ENCODE measurements at places on chromosomes 12 and 14.

DNA sequence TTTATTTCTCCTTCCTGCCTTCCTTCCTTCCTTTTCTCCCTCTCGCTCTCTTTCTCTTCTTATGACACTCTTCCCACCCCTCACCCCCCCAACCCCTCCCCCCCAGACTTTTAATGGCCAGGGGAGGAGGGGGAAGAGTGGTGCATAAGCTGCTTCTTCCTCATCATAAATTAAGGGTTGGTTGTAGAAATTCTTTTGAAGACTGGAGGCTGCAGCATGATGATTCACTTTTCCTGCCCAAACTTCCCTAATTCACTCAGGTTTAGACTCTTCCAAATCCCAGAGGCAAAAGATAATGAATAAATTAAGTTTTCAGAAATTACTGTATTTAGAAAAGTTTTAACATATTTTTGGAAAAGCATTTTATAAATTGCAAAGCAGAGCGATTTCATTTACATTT, 58.2 kb downstream of the GRIP1 start:
- DNase-seq = no peak

GRCh38 chr14:68961781-68962584, 17.1 kb downstream of the ACTN1 start:
- DNase-seq = peak; percentile 66

GRCh38 chr14:74414403-74415114, 11.5 kb downstream of the SYNDIG1L start:
- DNase-seq = no peak

DNA sequence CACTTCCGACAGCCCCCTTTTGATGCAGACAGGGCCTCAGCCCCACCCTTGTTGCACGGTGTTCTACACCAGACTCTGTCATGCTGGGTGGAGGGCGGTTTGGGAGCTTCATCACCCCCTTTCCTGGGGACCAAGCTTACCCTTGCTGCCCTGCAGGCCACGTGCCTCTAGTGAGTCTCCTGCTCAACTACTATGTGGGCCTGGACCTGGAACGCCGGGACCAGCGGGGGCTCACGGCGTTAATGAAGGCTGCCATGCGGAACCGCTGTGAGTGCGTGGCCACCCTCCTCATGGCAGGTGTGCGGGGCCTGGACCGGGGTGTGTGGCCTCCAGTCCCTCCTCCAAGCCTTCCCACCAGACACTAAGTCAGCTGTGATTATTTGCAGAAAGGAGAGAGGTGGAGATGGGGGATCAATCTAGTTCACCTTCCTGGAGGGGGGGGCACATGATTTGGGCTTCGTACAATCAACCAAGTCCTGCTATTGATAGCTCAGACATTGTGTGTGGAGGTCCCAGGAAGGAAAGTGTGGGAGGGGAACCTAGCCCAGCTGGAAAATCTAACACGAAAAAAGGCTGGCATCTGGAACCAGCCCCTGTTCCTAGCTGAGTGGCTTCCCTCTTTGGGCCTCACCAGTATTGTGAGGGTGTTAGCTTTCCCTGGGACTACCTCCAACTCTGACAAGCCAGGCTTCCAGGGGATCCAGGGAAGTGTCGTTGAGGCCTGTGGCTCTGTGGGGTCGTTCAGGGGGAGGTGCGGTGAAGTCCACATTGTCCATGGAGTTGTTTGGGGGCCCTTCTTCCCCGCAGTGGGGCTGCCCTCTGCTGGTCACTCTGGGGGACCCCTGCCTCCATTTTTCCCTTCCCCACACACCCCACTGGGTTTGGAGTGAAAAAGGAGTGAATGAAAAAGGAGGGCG, 1.6 kb downstream of the ANKRD33 start:
- no peak for DNase-seq

GRCh38 chr12:54035568-54036264, 2.9 kb downstream of the HOXC5 start:
- DNase-seq = no peak

DNA sequence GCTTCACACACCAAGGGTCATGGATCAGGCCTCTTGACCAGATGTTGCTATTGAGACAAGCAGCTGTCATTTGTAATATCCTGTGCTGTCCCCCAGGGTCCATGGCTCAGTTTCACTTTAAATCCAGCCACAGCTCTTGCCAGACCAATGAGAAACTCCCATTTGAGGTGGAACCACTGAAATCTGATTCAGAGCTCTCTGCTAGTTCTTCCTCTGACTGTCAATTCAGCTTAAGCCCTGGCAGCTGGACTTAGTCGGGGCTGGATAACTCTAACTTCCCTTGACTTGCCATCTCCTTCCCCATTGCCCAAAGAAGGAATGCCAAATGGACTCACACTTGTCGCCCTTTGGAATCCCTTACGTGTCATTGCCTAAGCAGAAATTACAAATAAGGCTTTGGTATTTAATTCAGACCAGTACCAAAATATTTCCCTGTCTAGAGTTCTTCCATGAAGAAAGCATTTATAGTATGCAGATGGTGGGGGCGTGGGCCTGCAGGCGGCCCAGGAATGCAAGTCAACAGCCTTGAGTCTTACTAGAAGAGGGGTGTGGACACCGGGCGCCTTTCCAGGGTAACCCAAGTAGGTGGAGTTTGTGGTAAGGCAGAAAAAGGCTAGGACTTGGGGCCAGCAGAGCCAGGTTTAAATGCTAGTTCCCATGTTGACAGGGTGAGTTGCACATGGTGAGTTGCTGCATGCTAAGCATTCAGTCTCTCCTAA, 96.9 kb upstream of the TMPO start:
- peak; percentile 99 for DNase-seq

- DNase-seq = no peak
These were observed 8.8 kb upstream of the ACVRL1 start for GRCh38 chr12:51898506-51898905.

- peak; percentile 81 for DNase-seq
These were observed 24.7 kb upstream of the MYBPC1 start for GRCh38 chr12:101570047-101570446.

DNA sequence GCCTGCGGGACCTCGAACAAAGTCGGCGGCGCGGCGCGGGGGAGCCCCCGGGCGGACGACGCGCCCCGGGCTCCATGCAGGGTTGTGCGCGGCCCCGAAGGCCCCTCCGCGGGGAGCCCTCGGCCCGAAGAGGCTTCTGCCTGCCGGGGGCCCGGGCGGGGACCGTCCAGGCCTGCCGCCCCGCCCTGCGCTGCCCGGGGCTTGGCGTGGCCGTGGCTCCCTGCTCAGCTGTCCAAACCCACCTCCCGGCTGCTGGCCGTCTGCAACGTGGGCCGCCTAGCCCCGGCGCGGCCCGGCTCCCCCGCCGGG, 670 bp downstream of the DYRK2 start:
- DNase-seq = peak; percentile 18

DNA sequence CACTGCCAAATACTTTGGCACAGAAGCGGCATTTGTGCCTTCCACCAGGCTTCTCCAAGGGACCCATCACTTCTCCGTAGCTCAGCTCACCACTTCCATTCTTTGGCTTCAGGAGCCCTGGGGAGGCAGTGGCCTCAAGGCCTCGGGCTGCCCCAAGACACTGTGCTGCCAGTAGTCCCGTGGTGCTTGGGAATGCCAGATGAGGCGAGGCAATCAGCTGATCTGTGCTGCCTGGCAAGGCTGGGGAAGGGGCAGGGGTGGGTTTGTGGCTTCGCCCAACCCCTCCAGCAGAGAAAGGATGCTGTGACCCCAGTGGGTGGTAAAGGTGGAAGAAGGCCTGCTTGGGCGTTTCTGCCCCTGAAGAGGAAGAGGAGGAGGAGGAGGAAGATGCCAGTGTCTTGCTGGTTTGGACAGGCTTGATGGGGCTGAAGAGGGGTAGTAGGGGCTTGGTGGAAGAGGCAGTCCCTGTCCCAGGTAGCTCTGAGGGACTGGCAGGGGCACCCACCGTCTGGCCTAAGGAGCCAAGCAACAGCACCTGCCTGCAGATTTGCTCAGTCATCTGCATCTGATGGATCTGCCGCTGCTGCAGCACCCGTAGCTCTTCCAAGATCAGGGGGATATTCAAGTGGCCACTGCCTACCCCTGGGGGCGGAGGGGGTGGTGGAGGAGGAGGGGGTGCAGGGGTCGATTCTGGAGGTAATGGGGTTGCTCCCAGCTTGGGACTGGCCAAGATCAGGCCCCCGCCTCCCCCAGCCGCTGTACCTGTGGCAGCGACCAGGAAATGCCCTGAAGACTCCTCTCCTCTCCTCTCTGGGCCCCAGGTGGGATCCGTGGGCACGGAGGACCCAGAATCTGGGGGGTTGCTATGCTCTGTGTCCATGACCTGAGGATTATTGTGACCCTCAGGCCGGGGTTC, 1.3 kb downstream of the SALL2 start:
- no peak for DNase-seq

GRCh38 chr12:124939079-124939420, 24.6 kb upstream of the UBC start:
- DNase-seq = peak; percentile 93

GRCh38 chr12:113231235-113232088, 10.2 kb downstream of the TPCN1 start:
- peak; percentile 85 for DNase-seq

GRCh38 chr12:88306471-88307069, 164.5 kb downstream of the TMTC3 start:
- no peak for DNase-seq

DNA sequence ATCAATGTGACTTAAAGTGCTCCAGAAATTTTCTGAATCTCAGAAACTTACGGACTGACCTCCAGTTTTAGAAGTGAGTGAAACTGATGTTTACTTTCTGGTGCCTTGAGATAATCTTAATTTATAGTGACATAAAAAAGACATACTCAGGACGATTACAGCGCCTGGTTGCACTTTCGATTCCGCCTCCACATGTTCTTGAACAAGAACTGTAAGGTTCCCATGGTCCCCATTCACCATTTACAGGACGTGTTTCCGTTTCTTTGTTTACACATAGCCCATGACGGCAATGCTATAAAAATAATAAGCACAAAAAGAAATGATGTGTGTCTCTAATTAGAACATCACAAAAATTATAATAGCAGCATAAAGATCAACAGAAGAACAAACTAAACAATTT, 98.2 kb downstream of the ADAMTS20 start:
- no peak for DNase-seq

GRCh38 chr12:108921946-108922345, 42.1 kb downstream of the DAO start:
- DNase-seq = no peak

DNA sequence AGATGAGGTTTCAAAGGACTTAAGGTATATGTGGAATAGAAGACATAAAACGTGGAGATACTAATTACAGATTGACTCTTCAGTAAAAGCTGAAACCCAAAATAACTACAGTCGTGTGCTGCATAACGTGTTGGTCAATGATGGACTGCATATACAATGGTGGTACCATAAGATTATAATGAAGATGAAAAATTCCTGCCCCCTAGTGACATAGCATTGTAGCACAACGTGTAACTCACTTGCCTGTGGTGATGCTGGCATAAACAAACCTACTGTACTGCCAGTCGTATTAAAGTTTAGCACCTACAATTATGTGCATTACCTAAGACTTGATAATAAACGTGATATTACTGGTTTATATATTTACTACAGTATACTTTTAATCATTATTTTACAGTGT, 150.3 kb downstream of the LRRK2 start:
- peak; percentile 11 for DNase-seq

- DNase-seq = no peak
These were observed 59.2 kb downstream of the CCNK start for GRCh38 chr14:99540196-99541032.

DNA sequence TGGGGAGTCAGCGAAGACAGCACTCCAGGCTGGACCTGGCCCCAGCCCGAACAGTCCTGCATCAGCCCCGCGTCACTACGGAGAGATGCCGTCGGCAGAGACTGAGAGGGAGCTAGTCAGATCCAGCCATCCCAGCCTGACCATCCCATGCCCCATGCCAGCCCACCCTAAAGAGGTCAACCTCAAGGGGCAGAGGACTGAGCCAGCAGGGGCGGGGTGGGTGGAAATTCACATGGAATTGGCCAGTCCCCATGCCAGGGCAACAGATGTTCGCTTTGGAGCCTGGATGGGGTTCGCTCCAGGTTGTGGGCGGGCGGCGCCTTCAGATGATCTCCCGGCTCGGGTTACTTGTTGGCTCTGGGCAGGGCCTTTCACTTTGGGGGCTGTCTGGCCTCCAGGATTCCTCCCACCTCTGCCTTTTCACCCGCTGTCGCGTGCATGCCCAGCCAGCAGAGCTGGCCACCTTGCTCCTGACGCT, 154.3 kb downstream of the TSPAN9 start:
- no peak for DNase-seq

- DNase-seq = no peak
These were observed 14.7 kb downstream of the TUBA1A start for GRCh38 chr12:49174218-49174617.

- peak; percentile 100 for DNase-seq
These were observed 56.0 kb upstream of the HECTD1 start for GRCh38 chr14:31263485-31264133.

- no peak for DNase-seq
These were observed 7.5 kb downstream of the PTPN6 start for GRCh38 chr12:6958609-6959057.

DNA sequence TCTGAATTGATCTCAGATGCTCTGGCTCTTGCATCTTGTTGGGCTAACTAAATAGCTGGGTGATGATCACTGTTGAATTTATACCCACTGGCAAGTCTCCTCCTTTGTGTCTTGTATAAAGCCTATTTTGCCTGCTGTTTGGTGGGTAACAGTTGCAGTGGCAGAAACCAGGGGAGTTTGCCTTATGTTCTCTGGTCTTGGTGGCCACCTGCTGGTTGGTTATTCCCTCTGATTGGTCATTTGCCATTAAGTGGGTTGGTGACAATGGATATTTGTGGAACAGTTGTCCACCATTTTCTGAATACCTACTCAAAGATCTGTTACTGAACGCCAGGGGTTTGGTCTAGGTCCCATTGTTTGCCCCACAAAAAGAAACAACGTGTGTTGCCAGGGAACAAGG, 52.1 kb downstream of the AVPR1A start:
- DNase-seq = no peak

DNA sequence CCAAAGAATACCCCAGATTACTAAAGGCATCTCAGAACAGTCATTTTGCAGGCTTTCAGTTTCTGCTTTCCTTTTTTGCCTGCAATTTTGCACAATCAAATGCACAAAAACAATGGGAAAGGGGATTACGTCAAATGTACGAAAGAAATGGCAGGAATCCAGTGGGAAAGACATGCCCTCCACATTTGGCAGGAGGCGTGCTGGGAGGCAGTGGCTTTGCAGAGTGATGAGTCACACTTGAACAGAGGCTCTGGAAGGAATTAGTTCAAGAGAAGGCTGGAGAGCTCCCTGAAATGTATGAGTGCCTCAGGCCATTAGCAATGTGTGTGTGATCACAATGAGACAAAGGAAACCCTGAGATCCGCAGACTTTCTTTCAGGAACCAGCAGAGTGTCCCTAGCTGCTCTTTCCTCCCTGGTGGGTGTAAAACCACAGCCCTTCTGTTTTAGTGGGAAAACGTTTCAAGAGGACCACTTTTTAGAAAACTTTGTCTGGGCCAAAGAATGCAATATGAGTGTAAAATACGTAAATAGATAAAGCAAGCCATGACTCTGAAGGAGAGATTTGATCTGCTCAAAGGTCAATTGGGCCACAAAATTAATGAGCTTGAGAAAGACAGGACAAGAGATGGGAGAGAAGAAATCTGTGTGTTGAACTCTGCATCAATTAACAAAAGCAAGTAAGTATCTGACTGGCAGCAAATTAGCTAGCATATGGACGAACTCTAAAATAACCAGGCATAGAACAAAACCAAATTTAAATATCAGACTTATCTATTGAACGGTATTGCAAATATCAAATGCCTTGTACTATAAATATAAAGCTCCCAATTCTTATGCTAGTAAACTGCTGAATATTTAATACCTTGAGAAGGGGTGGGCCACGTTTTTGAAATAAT, 155.4 kb upstream of the PDE3A start:
- peak; percentile 98 for DNase-seq
